ENCODE measurements at places on chromosomes 1 and 21. TPM values are rescaled to one million over a fixed set of nuclear protein-coding genes. Genes with fewer than 3 reads are reported as not detected.

Gene VANGL1
- total RNA-seq = 7.6 TPM

Gene THEM5
- not detected for total RNA-seq

Gene SPAG17
- total RNA-seq = 40.0 TPM

Gene SNX7
- total RNA-seq = 16.7 TPM

Gene ICOSLG
- total RNA-seq = 4.0 TPM

Gene TNFAIP8L2
- 11.3 TPM for total RNA-seq

Gene ITPKB
- 42.8 TPM for total RNA-seq

Gene FAM3B
- total RNA-seq = 18.1 TPM

Gene PLPP3
- 114 TPM for total RNA-seq

Gene ATP6V1G3
- total RNA-seq = not detected

All from lung (tissue), 17 donors.